Stimulated activated CD4-positive, alpha-beta T cell treated with anti-CD3 and anti-CD28 coated beads, TNF-alpha, amount 100 ng/mL, for 48 hours (primary cell): ENCODE measurements at places on chromosomes 2 and 18.

DNA sequence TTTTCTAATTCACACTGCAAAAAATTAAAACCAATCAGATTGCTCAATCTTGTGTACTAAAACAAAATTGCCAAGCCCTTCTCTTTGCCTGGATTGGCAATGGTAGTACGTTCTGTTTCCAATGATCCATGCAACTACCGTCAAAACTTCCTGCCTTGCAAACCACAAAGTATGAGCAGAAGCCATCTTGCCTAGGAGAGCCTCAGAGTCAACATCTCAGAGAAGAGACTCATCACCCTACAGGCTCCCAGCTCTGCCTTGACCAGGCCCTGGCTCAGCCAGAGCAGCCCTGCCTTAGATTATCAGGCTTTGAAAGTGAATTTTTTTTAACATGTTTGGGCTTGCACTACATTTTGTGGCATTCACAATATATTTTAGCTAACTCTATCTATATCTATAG is 574.1 kb downstream of the SATB2 start:
- DNase-seq = no peak

- no peak for DNase-seq
Observed at GRCh38 chr18:267380-267687, 513 bp downstream of the THOC1 start.

GRCh38 chr2:12766421-12766879 is 49.7 kb downstream of the TRIB2 start:
- DNase-seq = no peak

DNA sequence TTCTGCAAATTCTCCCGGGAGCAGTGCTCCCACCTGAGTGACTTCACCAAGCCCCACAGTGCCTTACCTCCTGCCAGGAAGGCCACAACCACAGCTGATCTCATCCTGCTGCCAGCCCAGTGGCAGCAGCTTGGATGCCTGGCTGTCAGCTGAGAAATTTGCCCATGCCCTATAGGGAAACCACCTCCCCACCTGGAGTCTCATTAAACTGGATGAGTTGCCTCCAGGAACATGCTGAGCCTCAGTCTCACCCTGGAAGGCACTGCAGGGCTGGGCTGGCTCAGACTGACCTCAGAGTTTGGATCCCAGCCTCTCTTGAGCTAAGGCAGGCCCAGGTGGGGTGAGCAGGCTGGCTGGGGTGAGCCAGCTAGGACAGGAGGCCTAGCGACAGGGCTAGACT is 23.3 kb downstream of the REEP1 start:
- DNase-seq = no peak

GRCh38 chr2:232076736-232077135 is 115.2 kb downstream of the DIS3L2 start:
- no peak for DNase-seq

- DNase-seq = no peak
Observed at GRCh38 chr2:149470046-149470445, 117.5 kb downstream of the MMADHC start.

DNA sequence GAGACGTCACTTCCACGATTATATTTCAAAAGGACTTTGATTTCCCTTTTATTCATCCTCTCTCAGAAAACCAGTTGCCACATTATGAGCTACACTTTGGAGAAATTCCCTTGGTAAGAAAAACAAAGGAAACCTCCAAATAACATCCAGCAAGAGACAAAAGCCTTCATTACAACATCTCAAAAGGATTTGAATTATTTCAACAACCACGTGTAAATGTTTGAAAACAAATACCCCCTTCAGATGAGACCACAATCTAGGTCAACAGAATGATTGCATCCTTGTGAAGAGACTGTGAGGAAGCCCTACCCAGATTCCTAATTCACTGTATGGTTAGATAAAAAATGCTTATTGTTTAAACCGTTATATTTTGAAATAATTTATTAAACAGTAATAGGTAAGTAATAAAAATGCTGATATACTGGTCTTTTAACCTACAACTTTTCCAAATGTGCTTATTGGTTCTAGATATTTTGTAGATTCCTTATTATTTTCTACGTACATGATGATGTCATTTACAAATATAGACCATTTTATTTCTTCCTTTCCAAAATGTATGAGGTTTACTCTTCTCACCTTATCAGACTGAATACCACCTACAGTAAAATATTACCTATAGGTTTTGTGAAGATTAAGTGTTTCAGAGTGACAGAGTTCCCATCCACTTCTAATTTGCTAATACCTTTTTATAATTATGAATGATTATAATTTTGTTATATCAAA is 922.7 kb upstream of the CHAC2 start:
- no peak for DNase-seq

GRCh38 chr2:34337735-34338134 is 738.6 kb upstream of the FAM98A start:
- no peak for DNase-seq

DNA sequence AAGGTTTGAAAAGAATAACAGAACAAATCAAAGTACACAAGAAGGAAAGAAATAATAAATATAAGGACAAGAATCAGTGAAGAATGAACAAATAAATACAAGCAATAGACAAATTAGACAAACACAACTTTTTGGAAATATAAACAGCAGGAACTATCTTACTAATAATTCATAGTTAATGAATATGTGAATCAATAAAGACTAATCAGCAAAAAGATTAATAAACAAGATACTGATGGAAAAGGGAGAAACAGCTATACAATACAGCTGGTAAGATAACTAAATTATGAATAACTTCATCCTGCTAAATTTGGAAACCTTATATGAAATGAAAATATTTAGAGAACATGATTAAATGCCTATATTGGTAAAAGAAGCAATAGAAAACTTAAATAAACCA is 193.6 kb upstream of the SPRED2 start:
- DNase-seq = no peak
